ENCODE measurements at places on chromosomes 2 and 18. TPM values are rescaled to one million over a fixed set of nuclear protein-coding genes. Genes with fewer than 3 reads are reported as not detected.
A peak's percentile ranks its signal among the peaks of the same experiment; 100 is the strongest.

Gene CNGA3
- not detected for total RNA-seq

Gene SPP2
- total RNA-seq = not detected

Gene OR6B2
- total RNA-seq = not detected

Gene SERPINB7
- not detected for total RNA-seq

DNA sequence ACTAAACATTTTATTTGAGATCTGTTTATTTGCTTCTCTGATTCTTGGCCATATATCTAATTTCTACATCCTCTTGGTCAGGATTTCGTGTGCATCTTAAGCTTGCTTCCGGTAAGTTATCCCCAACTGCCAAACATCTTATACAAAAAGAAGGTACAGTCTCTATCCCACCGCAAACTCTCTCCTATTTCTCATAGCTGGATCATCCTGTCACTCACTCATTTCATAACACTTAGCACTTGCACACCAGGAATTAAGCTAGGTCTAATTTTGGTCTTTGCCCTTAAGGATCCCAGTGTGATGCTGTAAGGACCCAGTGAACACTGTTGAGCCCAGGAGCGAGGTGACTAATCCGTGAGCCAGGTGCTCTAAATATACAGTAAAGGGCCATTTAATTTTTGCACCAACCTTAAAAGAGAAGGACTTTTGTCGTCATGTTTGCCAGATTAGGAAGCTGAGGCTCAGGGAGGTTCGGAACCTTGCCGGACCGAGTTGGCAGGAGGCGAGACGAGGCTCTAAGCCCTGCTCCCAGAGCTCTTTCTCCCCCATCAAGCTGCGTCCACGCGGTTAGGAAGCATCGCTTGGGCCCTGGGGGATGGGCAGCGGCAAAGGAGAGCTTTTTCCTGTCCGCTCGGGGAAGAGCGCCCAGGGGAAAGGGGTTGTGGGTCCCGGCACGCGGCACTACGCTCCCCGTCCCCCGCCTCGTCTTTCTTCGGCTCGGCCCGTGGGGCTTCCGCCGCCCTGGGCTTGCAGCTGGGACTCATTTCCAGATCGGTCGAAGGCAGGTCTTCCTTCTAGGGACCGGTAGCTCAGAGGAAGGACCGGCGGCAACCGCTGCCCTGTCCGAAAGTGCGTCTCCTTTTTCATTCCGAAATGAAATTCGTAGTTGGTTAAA lies 4.1 kb upstream of the ITPRIPL1 start:
- H3K4me1 ChIP-seq = peaks cover 69% of the 10 kb centered on the region
- no peaks in the 10 kb centered on the region for H3K27me3 ChIP-seq
- peak overlapping the region; percentile 83 for H3K27ac ChIP-seq
- peak; percentile 42 for DNase-seq

- no peak overlapping the region for H3K4me3 ChIP-seq
- H3K4me1 ChIP-seq = no peaks in the 10 kb centered on the region
- no peak overlapping the region for H3K27ac ChIP-seq
- H3K27me3 ChIP-seq = no peaks in the 10 kb centered on the region
- no peak for DNase-seq
- peaks cover 81% of the 10 kb centered on the region for H3K36me3 ChIP-seq
Measured at GRCh38 chr2:117921520-117921919, 92.3 kb downstream of the CCDC93 start.

- peaks cover 16% of the 10 kb centered on the region for H3K4me1 ChIP-seq
- H3K4me3 ChIP-seq = peak overlapping the region; percentile 55
- peaks cover 62% of the 10 kb centered on the region for H3K27me3 ChIP-seq
- no peak overlapping the region for H3K27ac ChIP-seq
Measured at GRCh38 chr2:74548285-74548899, 5.3 kb downstream of the LOXL3 start.

DNA sequence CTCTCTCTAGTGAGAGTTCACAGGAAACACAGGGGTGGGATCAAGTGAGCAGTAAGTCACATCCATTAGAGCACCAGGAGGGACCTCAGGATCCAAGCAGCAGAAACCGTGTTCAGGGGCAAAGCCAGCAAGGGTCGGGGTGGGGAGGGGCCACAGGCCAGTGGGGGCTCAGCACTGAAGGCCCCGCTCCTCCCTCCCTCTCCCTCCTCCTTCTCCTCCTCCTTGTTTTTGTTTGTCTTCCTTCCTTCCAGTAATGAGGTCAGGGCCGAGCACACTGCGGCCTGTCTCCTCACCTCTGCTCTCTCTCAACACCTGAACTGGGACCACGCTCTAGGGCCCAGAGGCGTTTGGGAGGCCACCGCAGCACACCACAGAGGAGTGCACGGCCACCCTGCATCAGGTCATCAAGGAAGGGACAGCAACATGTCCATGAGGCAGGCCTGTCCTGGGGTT lies 20.9 kb downstream of the MTERF4 start:
- no peak overlapping the region for H3K27ac ChIP-seq
- no peak overlapping the region for H3K4me3 ChIP-seq
- no peaks in the 10 kb centered on the region for H3K27me3 ChIP-seq

Measured in activated CD4-positive, alpha-beta T cell treated with anti-CD3 and anti-CD28 coated beads, Interleukin-2, amount 10 ng/mL, durations not matched to agents 7 days and 5 days (primary cell).